CD4-positive, alpha-beta T cell treated with Interferon alpha-2 for 1 hour (primary cell): ENCODE measurements at places on chromosomes 1 and 21.

DNA sequence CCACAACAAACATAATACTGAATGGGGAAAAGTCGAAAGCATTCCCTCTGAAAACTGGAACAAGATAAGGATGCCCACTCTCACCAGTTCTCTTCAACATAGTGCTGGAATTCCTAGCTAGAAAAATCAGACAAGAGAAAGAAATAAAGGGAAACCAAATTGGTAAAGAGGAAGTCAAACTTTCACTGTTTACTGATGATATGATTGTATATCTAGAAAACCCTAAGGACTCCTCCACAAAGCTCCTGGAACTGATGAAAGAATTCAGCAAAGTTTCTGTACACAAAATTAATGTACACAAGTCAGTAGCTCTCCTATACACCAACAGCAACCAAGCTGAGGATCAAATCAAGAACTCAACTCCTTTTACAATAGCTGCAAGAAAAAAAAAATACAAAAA is 6.9 kb upstream of the F13B start:
- no peak for DNase-seq

DNA sequence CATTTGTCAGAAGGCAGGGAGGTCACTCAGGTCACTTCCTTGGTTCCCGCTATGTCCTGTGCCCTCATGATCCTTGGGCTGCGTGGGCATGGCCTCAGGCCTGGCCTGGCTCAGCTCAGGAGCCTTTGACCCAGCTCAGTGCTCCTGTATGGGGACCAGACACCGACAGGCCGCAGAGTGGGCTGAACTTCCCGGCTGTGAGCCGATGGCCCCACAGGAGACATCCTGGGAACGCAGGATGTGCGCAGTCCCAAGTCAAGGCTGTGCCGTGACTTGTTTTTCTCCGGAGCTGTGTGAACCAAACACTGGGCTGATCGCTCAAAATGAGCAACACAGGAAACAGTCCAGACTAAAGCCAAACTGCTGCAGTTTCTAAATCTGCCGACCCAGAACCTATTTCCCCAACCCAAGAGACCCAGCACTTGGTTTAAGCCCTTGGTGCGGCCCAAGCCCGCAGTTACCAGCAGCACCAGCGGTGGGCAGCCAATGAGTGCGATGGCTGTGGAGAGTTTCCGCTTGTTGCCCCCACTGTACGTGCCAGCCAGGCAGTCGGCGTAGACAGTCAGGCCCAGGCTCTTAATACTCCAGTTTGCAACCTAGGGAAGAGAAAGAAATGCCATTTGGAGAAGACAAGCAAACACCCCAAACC is 92.3 kb upstream of the GCLM start:
- DNase-seq, result no peak

DNA sequence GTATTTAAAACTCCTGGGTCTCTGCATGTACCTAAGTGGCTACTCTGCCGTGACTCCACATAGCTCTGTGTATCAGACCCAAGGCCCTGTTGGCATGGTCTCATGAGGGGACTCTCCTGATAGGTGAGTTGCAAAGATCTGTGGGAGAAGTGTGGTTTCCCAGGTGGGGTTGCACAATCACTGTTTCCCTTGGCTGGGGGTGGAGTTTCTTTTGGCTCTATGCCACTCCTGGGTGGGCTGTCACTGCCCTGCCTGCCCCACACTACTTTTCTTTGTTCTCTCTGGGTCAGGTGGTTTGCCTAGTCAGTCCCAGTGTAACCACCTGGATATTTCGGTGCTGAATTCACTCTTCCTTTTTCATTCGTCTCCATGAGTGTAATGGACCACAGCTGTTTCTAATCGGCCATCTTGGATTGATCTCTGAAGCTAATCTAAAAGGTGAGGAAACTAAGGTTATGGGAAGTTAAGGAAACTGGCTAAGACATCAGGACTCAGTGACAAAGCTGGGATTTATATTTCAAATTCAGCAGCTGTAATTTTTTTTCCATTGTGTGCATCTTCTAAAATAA is 97.1 kb upstream of the CACYBP start:
- DNase-seq, result no peak

GRCh38 chr1:29675481-29676263 is 439.4 kb downstream of the PTPRU start:
- no peak for DNase-seq

DNA sequence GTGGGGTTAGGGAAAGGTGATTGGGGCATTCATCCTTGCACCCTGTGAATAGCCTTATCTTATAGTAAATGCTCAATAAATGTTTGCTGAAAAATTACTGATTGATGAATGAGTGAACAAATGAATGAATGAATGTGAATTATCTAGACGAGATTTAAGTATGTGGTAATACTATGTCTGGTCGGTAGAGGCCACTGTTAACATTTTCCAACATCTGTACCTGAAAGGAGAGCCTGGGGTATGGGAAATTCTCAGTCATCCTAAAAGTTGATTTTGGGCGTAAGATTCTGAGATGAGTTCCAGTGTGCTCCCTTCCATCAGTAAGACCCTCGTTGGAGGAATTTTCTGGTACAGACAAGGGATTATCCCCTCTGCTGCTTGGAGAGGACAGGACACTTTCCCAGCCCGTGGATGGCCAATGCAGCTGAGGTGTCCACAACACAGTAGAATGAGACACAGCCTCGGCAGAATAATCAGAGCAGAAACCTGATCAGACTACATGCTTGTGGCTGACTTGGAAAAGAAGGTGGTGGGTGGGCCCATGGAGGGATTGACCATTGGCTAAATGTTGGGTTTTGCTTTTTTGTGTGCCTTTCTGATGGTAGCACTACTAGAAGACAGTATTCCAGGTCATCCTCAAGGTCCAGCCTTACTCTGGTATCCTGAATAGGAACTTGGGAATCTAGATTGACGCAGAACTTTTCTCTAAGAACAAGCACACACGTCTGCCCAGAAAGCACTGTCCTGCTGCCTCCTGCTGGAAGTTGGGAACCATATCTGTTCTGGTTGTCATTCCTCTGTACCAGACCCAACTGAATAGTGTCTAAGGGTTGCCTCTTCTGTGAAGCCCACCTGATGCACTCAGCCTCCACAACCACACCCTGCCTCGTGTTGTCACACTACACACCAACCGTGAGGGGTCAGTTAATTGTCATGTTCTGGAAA is 262.0 kb downstream of the TNR start:
- DNase-seq, result no peak

- DNase-seq, result no peak
These were observed 7.1 kb downstream of the BTF3L4 start for GRCh38 chr1:52063192-52063591.

DNA sequence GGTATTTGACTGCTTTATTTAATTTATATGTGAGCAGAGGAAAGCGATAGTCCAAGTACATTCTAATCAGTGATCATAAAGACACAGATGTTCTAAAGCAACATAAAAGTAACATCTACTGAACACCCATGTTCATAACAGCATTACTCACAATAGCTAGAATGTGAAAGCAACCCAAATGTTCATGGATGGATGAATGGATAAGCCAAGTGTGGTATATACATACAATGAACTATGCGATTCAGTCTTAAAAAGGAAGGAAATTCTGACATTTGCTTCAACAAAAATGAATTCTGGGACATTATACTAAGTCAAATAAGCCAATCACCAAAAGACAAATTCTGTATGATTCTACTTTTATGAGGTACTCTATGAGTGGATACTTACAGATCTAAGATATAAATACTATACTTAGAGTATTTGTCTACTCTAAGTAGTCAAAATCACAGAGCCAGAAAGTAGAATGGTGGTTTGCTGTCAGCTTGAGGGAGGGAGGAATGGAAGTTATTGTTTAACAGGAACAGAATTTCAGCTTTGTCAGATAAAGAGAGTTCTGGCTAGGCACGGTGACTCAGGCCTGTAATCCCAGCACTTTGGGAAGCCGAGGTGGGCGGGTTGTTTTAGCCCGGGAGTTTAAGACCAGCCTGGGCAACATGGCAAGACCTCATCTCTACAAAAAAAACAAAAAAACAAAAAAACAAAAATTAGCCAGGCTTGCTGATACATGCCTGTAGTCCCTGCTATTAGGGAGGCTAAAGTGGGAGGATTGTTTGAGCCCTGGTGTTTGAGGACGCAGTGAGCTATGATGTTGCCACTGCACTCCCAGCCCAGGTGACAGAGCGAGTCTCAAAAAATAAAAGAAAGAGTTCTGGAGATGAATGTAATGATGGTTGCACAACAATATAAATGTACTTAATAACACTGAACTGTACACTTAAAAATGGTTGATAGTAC is 79.7 kb upstream of the ARHGAP29 start:
- DNase-seq, result no peak

GRCh38 chr1:7540816-7541215 is 230.3 kb upstream of the VAMP3 start:
- no peak for DNase-seq

DNA sequence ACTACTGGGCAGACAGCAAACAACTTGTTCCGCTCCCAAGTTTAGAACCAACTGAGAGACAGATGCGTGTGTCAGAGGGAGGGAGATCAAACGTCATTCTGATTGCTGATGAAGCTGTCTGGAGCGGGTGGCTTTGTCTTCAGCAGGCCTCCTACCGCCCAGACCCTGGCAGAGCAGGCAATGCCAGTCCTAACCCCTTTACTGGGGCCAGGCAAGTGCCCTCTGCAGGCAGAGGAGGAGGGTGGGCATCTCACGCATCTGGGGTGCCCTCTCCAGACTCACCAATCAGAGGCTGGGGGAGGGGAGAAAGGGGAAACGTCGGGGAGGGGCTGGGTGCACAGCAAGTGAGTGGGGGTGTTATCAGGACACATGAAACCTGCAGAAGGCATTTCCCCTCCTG is 126.6 kb downstream of the ACTL8 start:
- no peak for DNase-seq

GRCh38 chr1:234618737-234619049 is 8.7 kb upstream of the IRF2BP2 start:
- DNase-seq, result no peak

- DNase-seq, result no peak
These were observed 135.8 kb upstream of the B3GALT2 start for GRCh38 chr1:193322211-193322610.

GRCh38 chr1:183739741-183740271 is 65.1 kb upstream of the RGL1 start:
- no peak for DNase-seq

GRCh38 chr1:11924334-11925195 is 1.7 kb downstream of the KIAA2013 start:
- DNase-seq, result no peak
